ENCODE measurements at places on chromosomes 7 and 10.
A peak's percentile ranks its signal among the peaks of the same experiment; 100 is the strongest.

DNA sequence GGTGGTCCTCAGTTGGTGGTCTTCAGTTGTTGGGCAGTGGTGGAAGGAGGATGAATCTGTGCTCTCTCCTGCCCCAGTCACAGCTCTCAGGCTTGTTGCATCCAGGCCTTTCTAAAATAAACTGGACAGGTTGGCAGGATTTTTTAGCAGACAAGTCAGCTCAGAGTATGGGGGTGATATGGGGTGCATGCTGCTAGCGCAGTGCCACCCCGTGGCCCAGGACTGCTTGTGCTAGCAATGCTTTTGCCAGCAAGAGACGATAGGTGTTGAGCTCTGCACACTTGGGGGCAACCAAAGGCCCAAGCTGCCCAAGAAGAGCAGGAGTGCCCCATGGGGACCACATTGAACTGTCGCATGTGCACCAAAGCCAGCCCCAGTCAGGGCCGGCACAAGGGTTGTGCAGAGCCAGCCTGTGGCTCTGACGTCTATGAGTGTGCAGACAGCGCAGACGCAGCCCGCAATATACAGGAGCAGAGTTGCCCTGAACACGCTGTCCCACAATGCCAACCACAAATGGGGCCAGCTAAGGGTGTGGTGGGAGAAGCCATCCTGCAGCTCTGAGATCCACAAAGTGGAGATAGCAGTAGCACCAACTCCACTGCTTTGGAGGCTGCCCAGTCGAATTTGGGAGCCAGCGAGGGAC is 49.8 kb upstream of the PDSS1 start:
- no peak for DNase-seq

- DNase-seq: no peak
These were observed 279.5 kb upstream of the AUTS2 start for GRCh38 chr7:69318794-69319193.

DNA sequence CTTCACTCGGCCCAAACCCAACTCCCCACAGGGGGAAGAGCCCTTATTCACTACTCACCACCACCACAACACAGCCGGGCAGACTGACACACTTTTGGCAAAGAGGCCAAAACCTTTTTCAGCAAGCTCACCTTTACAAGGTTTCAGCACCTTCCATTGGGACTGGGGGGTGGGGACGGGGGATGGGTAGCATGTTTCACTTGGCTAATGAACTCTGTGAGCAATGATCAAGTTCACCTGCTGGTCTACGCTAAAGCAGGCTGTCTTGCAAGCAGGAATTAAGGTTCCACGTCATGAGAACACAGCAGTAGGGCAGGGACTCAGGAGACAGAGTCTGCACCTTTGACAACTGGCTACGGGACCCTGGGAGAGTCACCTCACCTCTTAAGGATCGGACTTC is 7.0 kb downstream of the FAM53B start:
- no peak for DNase-seq

DNA sequence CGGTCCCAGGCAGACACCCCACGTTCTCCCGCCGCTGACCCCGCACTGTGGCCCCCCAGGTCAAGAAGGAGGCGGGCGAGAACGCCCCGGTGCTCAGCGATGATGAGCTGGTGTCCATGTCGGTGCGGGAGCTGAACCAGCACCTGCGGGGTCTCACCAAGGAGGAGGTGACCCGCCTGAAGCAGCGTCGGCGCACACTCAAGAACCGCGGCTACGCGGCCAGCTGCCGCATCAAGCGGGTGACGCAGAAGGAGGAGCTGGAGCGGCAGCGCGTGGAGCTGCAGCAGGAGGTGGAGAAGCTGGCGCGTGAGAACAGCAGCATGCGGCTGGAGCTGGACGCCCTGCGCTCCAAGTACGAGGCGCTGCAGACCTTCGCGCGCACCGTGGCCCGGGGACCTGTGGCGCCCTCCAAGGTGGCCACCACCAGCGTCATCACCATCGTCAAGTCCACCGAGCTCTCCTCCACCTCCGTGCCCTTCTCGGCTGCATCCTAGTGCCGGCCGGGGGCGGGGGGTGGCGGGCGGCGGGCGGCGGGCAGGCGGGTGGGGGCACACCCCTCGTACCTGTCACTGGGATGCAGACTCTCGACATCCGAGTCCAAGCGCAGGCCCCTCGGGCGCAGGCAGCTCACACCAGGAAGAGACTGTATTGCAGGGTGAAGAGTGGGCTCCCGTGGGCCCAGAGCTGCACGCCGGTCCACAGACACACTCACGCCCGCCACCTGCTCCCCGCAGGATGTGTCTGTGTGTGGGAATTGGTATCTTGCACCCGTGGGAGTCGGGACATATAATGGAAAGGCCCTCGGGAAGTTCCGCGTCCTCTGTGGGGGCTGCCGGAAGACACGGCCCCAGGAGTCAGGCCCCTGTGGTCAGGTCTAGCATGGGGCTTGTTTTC is 9.6 kb downstream of the MAFK start:
- no peak for DNase-seq

DNA sequence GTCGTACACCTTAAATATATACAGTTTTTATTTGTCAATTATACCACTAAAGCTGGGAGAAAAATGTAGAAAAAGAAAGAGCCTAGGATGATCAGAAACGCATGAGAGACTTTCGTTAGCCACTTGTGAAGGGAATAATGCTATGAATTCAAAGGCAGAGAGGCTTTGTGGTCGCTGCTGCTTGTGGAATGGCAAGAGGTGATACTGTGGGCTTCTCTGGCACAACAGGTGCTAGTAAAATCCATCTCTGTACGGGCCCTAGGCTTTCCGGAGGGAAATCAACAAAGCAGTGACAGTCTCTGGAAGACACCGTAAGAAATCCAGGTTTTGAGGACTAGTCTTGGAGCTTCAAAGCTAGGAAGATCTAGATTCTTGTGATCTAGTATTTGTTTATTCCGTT is 52.6 kb downstream of the LRRC72 start:
- no peak for DNase-seq

DNA sequence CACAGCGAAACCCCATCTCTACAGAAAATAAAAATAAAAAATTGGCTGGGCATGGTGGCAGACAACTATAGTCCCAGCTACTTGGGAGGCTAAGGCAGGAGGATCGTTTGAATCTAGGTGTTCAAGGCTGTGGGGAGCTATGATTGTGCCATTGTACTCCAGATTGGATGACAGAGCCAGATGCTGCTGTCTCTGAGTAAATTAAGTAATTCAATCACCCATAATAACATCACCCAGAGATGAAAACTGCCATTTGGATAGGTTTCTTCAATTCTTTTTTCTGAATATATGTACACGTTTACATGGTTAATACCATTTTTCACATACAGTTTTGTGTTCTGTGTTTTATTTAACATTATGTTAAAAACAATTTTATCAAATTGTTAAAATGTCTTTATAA is 79.3 kb downstream of the WIPF3 start:
- no peak for DNase-seq

DNA sequence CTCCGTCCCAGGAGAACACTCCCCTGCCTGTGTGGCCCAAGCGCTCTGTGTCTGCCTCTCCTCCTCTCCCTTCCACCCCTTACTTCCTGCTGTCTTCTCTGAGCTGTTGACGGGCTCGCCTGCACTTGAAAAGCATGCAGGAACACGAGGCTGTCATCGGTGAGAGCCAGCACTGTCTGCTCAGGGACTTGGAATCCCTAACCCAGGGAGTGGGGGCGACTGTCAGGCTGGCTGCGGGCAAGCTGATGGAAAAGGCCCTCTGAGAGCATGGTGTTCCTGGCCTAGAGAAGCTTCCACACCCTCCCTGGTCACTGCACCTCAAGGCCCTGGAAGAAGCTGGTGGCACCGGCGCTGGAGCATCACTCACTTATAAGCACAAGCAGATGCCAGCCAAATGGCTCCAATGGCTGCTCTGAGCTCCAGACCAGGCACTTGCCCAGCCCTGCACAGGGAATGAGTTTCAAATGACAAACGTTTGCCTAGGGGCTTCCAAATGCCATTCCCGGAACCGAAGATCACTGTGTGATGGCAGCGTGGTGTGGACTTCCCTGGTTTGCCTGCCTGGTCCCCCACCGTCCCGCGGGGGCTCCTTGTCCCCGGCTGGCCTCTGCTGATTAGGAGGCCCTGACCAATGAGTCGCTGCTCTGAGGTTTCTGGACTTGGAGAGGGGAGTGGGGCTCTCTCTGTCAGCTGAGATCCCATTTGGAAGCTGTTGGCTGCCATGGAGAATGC is 56.7 kb upstream of the EBF3 start:
- no peak for DNase-seq

GRCh38 chr7:1815051-1815481 is 145.0 kb downstream of the ELFN1 start:
- no peak for DNase-seq

DNA sequence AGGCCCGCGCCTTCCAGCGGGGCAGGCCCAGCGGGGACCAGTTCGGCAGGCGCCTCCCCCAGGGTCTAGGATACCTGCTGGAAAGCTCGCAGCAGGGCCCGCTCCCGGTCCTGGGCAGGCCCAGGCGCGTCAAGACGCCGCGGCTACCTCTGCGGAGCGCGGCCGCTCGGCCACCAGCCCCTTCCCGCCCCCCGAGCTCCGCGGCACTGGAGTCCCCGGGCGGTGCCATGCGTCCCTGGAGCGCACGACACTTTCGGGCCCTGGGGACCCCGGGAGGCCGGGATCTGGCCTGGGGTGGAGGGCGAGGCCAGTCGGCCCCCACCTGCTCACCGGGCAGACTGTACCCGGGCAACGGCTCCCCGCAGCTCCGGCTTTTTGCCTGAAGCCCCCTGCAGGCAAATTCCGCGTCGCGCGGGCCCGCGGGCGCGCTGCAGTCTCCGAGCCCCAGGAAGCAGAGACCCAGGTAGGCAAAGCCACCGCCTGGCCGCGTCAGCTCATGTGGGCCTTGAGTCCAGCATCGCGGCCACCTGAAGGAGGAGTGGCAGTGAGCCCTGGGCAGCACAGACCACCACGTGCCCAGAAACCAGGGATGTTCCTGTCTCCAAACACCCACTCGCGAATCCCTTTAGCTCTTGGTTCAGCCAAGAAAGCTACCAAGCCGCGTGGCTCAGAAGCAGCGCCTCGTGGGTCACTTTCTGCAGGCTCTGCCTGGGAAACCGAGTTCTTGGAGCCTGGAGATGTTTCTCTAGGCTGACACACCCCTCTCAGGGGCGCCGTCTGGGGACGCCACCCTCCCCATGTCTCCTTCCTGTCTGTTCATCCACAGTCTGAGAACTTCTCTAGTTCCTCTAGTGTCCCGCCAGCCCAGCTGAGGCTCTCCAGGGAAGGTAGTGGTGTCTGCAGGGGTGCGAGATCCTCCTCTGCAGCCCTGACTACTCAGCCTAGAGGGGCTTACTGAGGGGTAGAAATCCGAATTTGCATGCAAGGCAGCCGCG is 46.1 kb upstream of the APBB1IP start:
- no peak for DNase-seq

DNA sequence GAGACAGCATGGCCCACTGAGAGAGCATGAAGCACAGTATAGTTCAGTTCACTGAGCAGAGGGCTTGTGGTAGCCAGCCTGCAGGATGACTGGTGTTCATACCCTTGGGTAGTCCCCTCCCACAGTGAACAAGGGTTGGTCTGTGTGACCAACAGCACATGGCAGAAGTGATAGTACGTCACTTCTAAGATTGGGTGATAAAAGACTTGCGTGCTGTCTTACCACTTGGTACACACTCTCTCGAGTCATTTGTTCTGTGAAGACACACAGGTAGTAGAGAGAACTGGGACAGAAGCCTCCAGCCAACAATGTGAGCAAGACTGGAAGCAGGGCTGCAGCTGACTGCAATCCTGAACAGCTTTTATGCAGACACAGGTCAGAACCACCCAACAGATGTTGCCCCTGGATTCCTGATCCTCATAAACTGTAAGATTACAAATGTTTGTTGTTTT is 14.6 kb downstream of the EPC1 start:
- DNase-seq: no peak

- DNase-seq: no peak
These were observed 775.4 kb upstream of the COBL start for GRCh38 chr7:52091996-52092395.

DNA sequence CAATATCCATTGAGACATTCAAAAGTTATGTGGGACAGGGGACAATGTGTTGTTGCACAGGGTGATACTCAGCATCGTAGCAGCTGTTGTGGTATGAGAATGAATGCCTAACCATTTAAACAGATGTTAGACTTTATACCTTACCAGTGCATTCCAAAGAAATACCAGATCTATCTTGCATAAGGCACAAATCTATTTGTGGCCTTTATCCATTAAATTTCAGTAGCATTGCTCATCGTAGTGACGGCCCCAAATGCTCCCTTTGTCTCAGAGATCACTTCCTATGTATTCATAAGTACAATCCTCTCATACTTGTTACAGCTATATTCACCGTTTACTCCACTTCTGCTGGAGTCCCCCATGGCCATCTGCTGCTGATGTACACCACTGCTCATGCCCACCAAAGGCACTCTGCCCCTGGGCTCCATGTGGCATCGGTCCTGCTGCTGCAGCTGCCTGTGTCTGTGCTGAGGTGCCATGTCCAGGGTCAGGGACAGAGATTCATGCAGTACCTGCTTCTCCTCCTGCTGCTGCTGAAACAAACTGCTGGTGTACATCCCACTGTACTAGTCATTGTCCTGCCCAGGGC is 96.3 kb downstream of the CPED1 start:
- DNase-seq: no peak

DNA sequence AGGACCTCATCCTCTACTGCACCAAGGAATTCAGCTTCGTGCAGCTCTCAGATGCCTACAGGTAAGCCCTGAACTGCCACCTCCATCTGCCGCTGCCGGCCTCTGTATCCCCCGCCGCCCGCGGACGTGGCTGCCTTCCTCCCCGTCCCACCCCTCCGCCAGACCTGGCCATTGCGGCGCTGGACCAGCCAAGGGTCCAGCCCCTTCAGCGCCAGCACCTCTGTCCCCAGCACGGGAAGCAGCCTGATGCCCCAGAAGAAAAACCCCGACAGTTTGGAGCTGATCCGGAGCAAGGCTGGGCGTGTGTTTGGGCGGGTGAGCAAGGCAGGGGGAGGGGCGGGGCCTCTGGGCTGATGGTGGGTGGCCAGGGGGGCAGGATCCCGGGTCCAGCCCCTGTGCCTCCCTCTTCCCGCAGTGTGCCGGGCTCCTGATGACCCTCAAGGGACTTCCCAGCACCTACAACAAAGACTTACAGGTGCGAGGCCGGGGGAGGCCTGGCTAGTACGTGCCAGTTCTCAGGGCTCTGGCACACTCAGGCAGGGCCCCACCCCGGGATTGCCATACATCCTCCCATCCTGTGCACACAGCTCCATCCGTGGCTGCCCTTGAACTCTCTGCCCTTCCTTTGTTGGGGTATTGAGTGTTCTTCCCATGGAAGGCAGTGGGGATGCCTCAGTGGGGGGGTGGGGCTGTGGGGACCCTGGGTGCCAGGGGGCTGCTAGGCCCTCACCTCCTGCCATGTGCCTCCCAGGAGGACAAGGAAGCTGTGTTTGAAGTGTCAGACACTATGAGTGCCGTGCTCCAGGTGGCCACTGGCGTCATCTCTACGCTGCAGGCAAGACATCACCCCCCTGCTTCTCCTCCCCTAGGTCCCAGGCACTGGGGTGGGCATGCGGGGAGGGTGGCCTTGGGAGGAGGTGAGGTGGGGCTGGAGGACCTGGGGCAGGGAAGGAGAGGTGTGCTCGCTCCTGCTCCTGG is 13.5 kb downstream of the ASL start:
- no peak for DNase-seq

- DNase-seq: no peak
These were observed 70.8 kb upstream of the ZNF438 start for GRCh38 chr10:31102421-31102820.

- DNase-seq: peak; percentile 30
These were observed 15.0 kb upstream of the PCBD1 start for GRCh38 chr10:70903262-70903921.

Data from NCI-H1105 treated with DMSO at 0.1 percent for 48 hours (cell line).